Effector CD8-positive, alpha-beta T cell (primary cell): ENCODE measurements at places on chromosomes 16 and 17.

DNA sequence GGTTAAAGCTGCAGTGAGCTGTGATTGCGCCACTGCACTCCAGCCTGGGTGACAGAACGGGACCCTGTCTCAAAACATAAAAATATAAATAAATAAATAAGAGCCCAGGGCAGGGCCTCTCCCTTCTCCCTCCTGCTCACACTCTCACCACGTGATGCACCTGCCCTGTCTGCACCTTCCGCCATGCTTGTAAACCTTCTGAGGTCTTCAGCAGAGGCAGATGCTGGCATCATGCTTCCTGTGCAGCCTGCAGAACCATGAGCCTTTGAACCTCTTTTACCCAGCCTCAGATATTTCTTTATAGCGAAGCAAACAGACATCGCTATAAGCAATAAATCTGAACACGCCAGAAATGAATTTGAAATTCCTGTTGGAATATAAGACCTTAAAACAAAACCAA is 48.5 kb downstream of the HNF1B start:
- DNase-seq, result no peak

DNA sequence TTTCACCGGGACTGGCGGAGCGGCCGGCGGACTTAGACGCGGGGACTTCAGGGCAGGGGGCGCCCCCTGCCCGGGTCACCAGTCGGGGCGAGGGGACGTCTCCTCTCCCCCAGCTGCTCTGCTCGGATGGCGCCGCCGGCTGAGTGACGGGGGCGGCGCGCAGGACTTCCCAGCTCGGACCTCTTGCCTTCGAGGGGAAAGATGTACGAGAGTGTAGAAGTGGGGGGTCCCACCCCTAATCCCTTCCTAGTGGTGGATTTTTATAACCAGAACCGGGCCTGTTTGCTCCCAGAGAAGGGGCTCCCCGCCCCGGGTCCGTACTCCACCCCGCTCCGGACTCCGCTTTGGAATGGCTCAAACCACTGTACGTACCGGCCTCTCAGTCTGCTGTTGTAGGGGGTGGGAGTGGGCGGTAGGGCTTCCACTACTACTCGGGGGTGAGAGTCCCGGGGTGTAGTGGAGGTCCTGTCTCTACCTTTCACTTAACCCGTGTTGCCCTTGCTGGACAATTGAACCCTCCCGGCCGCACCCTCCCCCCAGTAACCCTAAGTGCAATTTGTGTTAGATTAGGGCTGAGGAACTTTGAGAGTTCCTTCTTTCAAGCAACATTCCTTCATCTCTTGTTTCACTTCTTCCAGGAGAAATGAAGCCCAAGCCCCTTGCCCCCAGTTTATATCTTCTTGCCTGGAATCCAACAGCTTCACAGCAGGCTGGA is 21.9 kb downstream of the GJD3 start:
- DNase-seq, result no peak

DNA sequence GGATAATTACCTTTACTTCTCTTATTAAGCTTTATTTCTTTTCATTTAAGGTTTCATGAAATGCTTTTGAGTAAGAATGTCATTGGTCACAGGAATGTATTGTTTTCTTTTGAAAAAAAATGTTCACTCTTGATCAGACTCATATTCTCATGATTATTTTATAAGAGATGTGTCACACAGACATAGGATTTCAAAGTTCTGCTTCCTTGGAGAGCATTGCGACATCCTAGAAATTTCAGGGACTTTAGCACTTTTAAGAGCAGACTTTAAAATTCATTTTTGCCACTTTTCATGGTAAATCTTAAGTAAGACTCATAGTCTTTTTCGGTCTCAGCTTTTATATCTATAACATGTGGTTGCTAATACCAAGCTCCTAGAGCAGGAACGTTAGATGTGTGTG is 314.7 kb downstream of the CDH8 start:
- DNase-seq, result no peak

- no peak for DNase-seq
These were observed 516.4 kb downstream of the GRIN2A start for GRCh38 chr16:9665851-9666271.

DNA sequence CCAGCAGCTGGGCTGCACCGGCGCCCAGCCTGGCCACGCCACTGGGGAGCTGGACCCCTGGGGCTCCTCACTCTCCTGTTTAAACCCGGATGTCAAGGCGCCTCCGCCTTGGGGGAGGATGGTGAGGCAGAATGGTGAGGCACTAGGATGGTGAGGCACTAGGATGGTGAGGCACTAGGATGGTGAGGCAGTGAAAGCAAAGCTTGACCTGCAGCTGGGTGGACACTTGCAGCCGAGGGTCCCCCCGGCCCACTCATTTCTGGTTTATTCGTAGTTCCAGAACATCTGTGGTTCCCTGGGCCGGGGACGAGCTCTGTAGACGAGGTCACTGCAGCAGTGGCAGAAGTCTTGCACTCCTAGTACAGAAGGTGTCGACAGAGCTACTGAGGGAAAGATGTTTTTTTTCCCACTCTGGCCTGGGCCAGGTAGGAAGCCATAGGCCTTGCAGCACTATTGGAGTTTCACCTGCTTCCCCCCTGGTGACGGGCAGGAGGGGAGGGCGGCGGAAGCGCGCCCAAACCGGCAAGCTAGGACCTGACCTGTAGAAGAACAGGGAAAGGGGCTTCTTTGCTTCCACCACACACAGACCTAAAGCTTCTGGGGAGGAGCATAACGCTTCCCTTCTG is 1.1 kb upstream of the HNF1B start:
- DNase-seq, result no peak

DNA sequence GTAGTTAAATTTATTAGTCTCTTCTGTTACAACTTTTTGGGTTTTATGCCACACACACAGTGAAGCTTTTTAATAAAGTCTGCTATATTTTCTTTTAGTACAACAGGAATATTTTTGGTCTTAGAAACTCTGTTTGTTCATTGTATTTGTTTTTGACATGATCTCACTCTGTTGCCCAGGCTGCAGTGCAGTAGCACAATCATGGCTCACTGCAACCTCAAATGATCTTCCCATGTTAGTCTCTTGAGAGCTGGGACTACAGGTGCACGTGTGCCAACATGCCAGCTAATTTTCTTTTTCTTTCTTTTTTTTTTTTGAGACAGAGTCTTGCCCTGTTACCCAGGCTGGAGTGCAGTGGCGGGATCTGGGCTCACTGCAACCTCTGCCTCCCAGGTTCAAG is 27.1 kb downstream of the PPM1D start:
- DNase-seq, result no peak
